Stimulated activated CD8-positive, alpha-beta memory T cell treated with anti-CD3 and anti-CD28 coated beads, Interleukin-12 subunit alpha, Interleukin-12 subunit beta, amount 100 ng/mL, for 1 hour (primary cell): ENCODE measurements at places on chromosomes 12 and 14.

- DNase-seq: no peak
Measured at GRCh38 chr12:55681142-55682077, 26.3 kb downstream of the ITGA7 start.

- no peak for DNase-seq
Measured at GRCh38 chr12:50665170-50665569, 98.7 kb upstream of the ATF1 start.

- DNase-seq: no peak
Measured at GRCh38 chr12:94872671-94872970, 130.9 kb downstream of the NDUFA12 start.

DNA sequence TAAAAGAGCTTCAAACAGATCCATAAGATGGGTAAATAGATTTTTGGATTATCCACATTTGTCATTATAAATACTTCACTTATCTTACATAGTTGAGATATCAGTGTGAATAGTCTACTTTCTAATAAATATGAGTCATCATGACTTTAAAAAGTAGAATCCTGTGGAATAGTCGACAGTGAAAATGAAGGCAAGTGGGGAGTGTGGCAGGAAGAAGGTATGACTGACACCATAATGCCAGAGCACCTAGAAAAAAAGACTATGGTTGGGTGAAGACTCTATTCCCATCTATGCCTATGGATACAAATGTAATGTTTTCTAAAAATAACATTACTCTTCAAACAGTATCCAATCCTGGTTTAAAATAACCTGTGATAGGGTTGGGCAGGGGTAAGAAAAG, 117.5 kb downstream of the MDGA2 start:
- no peak for DNase-seq

DNA sequence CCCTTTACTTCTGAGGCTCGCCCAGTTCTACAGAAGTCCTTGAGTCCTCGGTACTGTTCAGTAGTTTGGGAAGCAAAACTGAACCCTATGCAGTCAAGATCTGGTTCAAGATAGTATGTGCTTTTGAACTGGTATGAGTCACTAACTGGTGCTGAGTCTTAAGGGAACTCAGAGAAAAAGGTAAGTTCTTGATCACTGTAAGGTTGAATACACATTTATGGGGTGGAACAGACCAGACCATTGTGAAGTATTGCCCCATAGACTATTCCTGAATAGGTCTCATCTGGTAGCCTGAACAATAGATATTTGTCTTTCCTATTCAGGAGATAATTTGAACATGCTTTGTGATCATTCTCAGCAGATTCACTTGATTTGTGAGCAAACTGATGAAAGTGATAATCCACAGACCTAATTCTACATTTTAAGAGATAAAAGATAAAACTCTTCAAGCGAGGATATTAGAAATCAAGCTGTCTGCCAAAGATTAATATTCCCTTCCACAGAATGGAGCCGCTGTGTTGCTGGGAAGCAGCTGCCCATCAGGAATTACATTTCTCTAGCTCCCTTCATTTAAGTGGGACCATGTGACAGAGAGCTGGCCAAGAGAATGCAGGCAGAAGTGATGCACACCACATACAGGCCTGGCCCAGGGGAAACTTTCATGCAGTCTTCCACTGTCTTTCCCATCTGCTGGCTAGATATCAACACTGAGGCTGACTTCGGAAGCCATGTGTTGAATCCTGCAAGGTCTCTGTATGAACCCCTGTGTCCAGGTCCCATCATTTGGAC, 369.8 kb upstream of the GARIN6 start:
- no peak for DNase-seq

DNA sequence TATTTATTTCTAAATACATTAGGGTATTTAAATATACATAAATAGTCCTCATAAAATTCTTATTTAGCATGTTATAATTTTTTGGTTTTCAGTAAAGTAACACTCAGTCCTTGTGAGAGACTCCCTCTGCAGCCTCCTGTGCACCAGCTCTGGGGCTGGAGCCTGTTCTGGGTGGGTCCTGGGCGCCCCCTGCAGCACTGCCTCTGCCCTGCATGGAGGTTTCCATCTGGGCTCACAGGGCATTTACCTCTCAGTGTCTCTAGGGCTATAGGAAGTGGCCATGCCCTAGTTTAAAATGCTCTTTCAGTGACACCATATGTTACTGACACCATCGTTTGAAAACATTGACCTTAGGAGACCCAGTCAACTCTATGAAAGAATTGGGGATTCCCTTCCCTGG, 1155.2 kb downstream of the TMEM121 start:
- no peak for DNase-seq

DNA sequence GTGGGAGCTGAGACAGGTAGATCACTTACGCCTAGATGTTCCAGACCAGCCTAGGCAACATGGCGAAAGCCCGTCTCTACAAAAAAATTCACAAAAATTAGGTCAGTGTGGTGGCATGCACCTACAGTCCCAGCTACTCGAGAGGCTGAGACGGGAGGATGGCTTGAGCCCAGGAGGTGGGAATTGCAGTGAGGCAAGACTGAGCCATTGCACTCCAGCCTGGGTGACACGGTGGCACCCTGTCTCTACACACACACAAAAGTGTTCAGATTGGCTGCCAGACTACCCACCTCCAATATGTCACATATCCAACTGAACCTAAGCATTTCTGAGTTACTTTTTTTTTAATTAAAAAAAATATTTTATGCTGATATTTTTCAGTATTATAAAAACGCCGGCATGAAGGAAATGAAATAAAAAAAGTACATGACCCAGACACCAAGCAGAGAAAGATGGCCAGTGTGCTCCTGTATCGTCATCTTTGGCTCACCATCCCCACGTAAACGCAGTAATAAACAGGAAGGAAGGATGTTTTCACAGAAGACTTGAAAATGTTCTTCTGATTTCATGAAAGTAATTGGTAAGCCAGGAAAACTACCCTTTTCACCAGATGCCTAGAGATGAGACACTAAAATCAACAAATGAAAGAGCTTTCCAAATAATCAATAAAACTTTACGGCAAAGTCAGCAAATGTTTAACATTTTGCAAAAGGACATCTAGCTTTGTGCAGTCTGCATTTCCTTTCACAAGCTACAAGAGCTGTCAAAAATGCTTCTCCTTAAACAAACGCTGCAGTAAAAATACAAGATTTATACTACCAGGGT, 26.4 kb downstream of the CDC42BPB start:
- DNase-seq: no peak

DNA sequence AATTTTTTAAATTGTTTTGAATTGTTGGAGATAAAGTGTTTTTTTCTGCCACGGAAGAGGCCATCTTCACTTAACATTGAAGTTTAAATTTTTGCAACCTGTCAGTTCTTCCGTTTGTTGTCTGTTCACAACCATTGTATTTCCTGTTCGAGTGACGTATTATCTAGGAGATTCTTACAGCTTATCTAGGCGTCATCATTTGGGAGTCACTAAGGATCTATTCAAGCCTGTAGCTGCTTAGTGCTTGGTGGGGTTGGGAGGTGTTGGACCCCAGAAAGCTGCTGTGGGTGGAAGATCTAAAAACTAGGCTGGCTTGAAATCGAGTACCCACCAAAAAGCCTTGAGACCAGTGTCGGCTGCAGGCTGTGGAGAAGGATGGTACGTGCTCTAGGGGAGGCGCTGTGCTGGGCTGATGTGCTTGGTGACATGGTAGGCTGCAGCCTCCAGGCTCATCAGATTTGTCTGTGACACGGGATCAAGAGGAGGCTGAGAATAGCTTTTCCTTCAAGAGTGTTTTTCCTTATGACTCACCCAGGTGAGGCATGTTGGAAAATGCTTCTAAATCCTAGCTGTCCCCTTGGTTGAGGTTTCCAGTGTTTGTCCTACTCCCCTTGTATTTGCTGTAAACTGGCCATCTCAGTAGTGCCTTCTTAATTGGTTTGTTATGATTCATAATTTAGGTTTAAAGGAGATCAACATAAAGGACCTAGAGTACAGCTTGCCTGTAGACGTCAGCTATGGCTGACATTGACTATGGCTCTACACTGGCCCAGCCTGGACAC, 57.8 kb downstream of the ATG14 start:
- no peak for DNase-seq

DNA sequence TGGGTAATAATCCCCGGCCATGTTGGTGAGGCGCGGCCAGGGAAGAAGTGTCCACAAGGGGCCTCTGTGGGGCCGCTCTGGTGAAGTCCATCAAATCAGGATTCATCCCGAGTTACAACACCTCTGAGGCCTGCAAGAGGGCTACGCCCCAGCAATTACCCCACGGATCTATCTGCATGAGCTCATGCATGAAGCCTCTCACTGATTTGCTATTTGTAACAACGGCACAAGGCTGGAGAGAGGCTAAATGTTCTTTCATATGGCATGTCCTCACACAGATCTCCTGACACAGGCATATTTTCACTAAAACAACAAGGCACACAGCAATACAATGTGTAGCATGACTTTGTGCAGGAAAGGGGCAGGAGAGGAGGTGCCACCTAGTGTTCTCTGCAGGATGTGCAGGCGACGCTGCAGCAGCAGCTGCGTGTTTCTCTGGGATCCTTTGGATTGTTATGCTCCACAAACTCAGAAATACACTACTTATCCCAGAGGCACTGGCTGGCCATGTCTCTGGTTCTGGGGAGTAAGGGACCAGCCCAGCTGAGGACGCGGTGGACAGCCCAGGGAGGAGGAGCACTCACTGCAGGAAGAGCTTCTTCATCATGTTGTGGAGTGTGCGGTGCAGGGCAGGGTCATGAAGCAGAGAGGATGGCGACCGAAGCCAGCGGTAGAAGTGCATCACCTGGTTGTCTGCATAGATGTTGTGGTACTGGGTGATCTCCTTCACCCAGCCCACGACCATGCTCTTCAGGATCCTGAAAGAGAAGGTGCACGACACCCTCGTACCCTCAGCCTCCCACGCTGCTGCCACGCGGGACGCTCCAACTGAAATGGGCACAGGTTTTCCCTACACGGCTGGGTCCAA, 20.2 kb downstream of the P2RX2 start:
- DNase-seq: no peak

DNA sequence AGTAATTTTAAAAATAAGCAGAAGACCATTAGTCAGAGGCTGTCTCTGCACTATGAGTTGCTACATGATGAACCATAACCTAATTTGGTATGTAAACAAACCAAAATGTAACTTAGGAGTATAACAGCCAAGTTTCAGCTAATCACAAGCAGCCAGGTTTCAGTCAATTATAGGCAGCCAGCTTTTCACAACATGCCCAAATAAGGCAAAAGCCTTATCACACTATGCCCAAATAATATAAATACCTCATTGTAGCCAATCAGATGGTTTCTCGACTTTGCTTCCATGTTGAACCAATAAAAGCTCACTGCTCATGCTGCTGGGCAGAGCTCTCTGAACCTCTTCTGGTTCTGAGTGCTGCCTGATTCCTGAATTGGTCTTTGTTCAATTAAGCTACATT, 38.6 kb downstream of the GARIN6 start:
- no peak for DNase-seq

GRCh38 chr12:58186914-58187313, 245.5 kb downstream of the ATP23 start:
- DNase-seq: no peak

GRCh38 chr14:69692594-69692993, 74.3 kb upstream of the SRSF5 start:
- DNase-seq: no peak

DNA sequence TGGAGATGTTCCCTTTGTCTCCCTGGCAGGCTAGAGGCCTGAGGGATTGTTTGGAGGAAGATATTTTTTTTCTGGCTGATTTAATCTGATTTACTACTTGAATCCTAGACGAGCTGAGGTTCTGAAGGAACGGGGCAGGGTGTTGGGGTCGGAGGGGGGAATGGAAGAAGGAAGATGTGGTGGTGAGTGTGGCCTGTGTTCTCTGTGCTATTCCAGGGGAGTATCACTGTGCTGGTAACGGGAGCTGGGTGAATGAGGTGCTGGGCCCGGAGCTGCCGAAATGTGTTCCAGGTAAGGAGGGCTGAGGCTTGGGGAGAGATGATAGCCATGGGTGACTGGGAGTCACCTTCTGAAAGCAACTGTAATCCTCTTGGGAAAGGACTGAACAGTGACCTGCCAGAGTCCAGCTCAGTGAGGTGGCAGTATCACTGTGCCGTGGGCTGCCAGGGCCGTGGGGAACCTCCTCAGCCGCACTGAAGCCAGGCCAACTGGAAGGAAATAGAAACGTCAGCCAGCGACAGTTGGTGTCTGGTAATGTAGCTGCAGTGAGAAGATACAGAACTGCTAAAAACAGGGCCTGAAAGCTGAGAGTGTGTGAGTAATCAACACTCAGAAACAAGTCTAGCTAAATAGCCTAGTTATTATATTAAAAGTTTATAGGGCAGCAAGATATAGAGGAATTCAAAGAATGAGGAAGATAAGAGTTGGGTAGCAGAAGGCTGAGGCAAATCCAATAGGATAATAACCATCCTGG, 7.9 kb downstream of the C1S start:
- DNase-seq: no peak

DNA sequence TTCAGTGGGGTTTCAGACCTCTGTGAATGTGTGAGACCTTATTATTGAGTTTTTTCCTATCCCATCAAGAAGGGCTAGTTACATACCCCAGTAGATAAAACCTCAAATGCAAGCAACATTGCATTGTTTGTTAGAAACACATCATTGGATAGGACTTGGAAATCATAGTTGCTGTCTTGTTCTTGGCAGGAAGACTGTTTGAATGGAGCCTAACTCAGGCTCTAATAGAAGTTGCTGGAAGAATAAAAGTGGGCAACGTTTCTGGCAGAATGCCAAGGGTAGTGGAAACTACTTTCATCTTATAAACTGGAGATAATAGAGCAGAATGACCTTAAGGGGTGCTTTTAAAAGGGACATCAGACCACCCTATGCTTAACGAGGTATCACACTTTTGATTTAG, 9.9 kb upstream of the PTHLH start:
- no peak for DNase-seq

- no peak for DNase-seq
Measured at GRCh38 chr14:33486332-33486890, 464.5 kb downstream of the EGLN3 start.

GRCh38 chr14:103718572-103718971, 3.0 kb downstream of the ZFYVE21 start:
- no peak for DNase-seq

DNA sequence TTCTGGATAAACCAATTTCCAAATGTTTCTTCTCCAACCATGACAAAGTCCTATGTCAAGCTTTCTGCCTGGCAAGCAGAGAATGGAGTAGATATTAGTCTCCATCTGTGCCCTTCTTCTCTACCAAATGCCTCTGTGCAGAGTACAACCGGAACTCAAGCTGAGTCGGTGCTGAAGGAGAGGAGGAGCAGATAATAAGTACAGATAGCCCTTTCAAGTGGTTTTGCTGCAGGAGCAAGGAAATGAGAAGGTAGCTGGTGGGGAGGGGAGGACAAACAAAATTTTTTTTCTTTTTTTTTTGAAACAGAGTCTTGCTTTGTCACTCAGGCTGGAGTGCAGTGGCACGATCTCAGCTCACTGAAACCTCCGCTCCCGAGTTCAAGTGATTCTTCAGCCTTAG, 14.2 kb upstream of the HELB start:
- DNase-seq: peak; percentile 39

- DNase-seq: no peak
Measured at GRCh38 chr14:61994589-61994988, 232.4 kb downstream of the SNAPC1 start.

DNA sequence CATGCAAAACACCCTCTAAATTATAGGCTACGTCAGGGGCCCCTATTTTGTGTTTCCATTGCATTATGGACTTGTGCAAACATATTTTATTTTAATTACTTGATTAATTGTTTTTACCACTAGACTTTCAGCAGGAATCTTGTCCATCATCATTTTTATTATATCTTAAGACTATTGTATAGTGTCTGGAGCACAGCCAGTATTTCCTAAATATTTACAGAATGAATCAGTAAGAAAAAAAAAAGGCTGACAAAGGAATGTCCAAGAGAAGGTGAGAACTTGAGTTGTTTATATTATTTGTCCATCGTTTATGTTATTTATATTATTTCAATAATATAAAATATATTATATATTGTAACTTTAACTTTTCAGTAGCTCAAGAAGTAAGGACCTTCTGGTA, 664.7 kb downstream of the SLC6A15 start:
- DNase-seq: no peak
